ENCODE measurements at places on chromosomes 1 and 21. TPM values are rescaled to one million over a fixed set of nuclear protein-coding genes. Genes with fewer than 3 reads are reported as not detected.

CD1B gene
- not detected for total RNA-seq

NUDT4B gene
- total RNA-seq = 3.2 TPM

RYR2 gene
- total RNA-seq = 1.1 TPM

CD2 gene
- 0.49 TPM for total RNA-seq

NBPF20 gene
- 2.3 TPM for total RNA-seq

FUCA1 gene
- 20.0 TPM for total RNA-seq

Measured in skin of body (tissue), 3 donors.